Stimulated activated CD8-positive, alpha-beta memory T cell treated with anti-CD3 and anti-CD28 coated beads, Interleukin-7, amount 100 ng/mL, for 1 hour (primary cell): ENCODE measurements at places on chromosomes 3 and 15.

DNA sequence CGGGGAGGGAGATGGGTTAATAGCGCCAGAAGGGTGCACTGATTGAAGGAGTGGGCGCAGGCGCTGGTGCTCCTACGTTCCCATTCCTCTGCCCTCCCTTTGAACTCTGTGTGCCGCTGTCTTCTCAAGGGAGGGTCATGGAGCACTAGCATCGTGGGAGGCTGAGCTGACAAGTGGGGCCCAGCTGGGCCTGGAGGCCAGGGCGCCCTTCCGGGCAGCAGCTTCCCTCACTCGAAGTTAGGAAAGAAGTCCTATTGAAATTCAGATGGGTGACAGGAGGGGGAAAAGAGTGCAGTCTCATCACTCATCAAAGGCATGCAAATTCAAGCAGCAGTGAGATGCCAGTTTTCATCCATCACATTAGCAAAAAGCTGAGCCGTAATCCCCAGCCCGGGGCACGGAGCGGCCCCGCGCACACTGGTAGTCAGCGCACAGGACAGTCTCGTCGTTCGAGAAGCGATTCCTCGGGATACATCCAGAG is 128.2 kb downstream of the LRRK1 start:
- no peak for DNase-seq

- DNase-seq = no peak
These were observed 4.7 kb upstream of the DIS3L start for GRCh38 chr15:66288551-66289185.

DNA sequence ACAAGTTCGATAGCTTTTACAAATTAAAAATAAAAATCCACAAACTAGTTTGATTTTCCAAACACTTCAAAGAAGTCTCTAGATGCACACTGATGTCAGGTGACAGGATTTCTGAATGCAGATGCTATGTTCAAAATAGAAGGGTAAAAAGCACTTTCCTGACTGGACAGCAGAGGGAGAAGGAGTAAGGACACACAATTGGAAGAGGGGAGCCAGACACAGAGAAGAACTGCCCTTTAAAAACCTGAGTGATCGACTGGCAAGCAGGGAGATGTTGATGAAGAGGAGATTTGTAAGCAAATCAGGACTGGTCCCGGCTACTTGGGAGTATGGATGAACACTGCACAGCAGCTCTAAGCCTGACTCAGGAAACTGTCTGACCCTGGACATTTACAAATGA is 612.8 kb downstream of the MAGI1 start:
- no peak for DNase-seq

GRCh38 chr3:53938645-53939044 is 47.0 kb upstream of the SELENOK start:
- DNase-seq = no peak

GRCh38 chr3:98971169-98971681 is 69.7 kb upstream of the DCBLD2 start:
- no peak for DNase-seq

DNA sequence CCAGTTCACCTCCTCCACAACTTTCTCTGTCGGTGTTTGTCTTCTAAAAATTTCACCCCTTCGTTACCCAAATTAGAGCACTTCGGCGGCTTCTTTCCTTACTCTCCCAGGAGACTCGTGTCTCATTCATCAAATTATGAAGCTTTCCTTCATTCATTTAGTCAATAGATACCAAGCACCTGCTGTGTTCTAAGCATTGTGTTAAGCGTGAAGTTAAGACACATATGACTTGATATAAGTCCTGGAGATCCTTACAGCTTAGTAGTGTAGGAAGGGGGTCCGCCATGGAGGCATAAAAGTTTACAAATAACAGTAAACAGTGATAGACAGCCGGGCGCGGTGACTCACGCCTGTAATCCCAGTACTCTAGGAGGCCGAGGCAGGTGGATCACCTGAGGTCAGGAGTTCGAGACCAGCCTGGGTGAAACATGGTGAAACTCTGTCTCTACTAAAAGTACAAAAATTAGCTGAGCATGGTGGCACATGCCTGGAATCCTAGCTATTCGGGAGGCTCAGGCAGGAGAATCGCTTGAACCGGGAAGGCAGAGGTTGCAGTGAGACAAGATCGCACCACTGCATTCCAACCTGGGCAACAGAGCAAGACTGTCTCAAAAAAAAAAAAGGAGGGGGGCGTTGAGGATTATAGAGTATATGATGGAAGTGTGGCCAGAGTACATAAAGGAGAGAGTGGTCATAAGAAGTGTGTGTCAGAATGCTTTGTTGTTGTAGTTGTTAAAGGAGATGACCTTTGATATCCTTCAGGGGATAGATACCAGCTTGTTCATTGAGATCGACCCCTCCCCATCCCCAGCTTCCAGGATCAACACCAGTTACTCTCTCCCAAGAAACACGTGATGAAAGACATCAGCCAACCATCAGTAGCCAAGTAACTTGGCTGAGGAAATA is 744 bp upstream of the CCDC32 start:
- no peak for DNase-seq

- no peak for DNase-seq
These were observed 8.1 kb upstream of the MAPK6 start for GRCh38 chr15:52010633-52011595.

DNA sequence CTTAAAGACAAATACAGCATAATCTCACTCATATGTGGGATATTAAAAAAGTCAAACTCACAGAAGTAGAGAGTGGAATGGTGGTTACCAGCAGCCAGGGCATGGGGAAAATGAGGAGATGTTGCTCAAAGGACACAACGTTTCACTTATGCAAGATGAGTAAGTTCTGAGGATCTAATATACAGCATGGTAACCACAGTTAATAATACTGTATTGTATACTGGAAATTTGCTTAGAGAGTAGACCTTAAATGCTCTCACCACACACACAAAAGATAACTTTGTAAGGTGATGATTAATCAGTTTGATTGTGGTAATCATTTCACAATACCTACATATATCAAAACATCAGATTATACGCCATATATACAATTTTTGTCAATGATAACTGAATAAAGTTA is 60.0 kb downstream of the MYH15 start:
- no peak for DNase-seq

GRCh38 chr15:85581495-85581894 is 201.1 kb downstream of the AKAP13 start:
- no peak for DNase-seq

DNA sequence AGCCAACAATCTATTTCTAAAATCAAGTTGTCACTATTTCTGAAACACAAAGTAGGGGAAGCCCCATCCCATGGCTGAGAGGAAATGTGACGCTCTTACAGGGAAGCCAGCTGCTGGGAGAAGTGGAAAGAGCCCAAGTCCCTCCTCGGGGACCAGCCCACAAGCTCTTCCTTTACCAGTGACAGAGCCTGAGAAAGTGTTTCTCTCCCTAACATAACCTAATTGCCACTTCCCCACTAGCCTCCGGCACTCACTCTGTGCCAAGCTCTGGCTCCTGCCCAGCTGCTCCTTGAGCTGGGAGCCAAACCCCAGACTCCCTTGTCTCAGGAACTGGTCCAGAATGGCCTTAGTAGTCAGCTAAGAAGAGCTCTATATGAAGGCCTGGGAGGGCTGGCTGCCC is 42.9 kb downstream of the TNFAIP8L3 start:
- DNase-seq = no peak

GRCh38 chr3:179840985-179841384 is 188.1 kb downstream of the USP13 start:
- DNase-seq = no peak

DNA sequence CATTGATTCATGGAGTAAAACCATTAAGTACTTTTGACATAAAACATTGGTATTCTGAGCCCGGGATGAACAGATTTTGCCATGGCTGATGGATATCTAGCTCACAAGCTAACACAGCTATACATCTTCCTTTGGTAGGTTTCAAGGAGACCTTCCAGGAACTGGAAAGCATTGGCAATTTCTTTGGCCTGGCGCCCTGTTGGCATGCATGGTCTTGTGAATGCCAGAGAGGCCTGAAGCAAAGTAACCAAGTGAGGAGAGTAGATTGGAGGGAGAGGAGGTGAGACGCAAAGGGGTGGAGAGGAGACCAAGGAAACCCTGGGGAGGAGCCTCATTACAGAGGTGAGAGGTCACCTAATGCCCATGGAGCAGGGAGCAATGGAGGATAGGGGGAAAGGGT is 67.2 kb downstream of the SQOR start:
- no peak for DNase-seq
